Fibroblast of skin of back (primary cell): ENCODE measurements at places on chromosomes 7 and 10.

- DNase-seq: no peak
Observed at GRCh38 chr7:145156834-145157233, 321.0 kb upstream of the TPK1 start.

DNA sequence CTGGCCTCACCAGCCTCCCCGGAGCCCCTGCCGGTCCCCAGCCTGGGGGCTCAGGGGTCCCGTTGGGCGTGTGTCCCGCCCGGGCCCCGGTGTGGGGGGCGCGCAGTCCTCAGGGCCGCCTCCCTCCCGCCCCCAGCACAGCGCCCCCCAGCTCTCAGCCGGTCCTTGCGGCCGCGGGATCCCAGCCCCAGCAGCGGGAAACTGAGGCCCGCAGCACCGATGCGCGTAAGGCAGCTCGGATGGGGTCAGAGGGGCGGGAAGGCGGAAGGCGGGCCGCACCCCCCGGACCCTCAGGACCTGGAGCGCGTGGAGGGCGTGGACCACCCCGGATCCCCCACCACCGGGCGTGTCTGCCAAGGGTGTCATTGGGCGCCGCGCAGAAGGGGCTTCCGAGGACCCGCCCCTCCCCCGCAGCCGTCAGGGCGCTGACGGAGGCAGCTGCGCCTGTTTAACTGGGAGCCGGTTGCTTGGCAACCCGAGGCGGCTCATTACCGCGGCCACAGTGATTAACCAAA is 14.9 kb downstream of the UNCX start:
- no peak for DNase-seq

DNA sequence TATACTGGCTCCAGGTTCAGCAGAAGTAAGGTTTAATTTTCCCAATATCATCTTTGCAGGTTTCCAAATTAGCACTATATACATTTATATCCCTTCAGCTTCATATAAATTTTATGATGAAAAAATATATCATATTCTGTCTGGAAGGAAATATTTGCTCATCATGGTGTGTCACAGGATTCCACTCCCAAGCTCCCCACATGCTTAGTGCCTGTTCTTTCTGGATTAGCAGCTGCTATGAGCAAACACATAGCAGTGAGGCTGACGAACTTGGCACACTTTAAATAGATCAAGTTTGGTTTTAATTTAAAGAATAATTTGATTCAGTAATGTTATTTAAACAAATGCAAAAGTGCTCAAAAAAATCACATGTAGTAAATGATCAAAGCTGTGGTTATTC is 251.9 kb downstream of the AGMO start:
- peak; percentile 86 for DNase-seq

DNA sequence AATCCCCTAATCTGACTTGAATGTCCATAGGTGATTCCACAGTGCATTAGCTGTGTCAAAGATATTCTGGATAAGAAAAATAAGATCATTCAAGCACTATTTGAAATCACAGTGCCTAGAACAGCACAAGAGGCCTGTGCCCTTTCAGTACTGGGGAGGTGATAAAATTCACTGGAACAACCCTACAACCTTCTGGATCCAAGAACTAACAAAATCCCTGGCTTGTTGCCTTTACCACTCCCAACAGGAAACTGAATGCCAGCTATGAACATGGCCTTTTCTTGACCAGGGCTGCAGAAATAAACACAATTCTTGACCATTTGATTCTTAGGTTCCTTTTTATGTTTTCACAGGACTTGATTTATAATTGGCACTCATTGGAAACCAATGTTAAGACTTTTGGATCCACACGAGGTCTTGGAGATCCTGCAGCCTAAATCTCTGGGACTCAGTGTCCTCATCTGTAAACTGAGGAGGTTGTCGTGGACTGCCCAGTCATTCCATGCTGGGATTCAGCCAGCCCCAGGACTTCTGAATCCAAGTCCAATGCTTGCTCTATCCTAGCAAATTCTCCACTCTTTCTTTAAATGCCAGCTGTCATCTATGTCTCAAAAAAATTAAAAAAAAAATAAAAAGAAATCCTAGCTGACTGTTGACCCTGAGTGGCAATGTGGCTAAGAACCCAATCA is 624.7 kb downstream of the KCNMA1 start:
- no peak for DNase-seq

- no peak for DNase-seq
Observed at GRCh38 chr7:80185571-80185970, 50.9 kb downstream of the GNAI1 start.

DNA sequence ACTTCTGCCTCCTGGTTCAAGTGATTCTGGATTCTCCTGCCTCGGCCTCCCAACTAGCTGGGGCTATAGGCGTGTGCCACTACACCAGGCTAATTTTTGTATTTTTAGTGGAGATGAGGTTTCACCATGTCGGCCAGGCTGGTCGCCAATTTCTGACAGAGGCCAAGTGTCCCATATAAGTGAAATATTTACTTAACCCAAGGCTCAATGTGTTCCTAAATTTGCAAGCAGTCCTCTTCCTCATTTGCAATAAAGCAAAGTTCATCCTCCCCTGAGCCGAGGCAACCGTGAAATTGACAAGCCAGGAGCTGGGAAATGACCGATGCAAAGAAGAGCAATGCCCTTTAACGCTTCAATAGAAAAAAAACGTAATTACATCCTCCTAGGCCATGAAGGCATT is 347.7 kb downstream of the FRMD4A start:
- DNase-seq: no peak

DNA sequence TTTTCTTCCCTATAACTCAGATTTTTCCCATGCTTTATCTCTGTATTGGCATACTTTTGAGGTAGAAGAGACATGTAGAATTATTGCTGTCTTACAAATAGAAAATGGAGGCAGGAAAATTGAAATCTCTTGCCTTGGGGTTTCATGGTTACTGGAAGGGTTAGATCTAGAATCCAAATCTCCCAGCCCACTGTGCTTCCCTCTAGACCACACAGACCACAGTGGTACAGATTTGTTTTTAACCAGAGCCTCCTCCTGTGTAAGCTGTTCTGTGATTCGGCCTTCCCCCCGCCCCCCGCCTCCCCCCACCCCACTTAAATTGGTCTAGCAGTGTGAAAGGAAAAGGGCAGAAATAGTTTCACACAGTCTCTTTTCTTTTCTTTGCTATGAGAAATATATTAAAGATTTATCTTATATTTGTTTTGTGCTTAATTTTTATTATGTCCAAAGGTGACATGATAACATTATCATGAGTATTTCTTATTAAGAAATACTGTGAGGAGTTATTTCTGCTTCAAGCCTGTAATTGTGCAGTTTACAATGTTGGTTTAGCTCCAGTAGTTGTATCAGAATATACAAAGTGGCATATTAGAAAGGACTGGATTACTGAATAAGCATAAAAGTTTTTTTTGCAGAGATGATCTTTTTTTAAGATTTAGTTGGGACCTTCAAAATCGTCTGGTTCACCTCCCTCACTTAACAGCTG is 368.8 kb upstream of the BMPER start:
- DNase-seq: no peak

DNA sequence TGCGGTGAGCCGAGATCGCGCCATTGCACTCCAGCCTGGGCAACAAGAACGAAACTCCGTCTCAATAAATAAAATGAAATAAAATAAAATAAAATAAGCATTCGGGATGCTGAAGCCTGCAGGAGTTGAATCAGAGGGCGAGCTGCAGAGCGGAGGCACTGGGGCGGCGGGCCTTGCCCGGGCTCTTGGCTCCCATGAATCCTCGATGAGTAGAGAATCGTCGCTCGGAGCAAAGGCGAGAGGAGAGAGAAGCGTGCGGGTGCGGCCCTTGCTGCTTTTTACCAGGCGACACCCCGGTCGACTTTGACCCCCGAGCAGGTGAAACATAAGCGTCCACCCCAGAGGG is 168.3 kb downstream of the UBE2H start:
- DNase-seq: no peak

GRCh38 chr10:43419997-43420368 is 11.0 kb upstream of the HNRNPF start:
- no peak for DNase-seq

- DNase-seq: no peak
Observed at GRCh38 chr10:34104829-34105572, 710.1 kb downstream of the PARD3 start.

GRCh38 chr10:1206601-1207000 is 150.4 kb downstream of the WDR37 start:
- DNase-seq: no peak

DNA sequence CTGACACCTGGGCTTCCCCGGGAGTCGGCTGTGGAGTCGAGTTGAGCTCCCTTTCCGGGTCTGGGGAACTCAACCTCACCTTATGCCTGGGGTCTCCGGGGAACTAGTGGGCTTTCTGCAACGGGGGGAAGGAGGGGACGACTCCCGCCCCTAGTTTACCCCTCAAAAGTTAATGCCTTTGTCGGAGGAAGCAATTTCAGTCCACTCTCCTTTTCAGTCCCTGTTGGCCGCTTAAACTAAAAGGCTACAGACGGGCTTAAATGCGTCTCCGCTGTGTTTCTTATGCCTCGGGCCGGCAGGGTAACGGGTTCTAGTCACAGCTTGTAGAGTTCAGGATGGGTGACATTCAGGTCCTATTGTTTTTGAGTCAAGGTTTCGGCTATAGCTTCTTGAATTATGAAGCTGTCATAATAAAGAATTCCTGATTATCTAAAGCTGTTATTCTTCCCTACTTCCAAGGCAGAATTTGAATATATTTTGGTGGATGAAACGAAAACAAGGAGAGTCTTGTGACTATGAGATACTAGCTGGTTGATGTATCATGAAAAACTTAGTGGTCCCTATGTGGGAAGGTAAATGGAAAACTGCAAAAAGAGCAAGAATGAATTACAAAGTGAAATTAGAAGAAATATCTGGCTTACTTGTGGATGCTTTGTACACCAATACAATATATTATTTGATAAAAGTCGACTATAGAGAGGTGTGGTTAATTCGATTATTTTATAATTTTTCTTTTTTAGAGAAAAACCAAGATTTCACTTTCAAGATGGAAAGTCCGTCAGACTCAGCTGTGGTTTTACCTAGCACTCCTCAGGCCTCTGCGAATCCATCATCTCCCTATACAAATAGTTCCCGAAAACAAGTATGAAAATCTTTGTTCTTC is 495 bp downstream of the SFR1 start:
- no peak for DNase-seq

- DNase-seq: peak; percentile 59
Observed at GRCh38 chr7:36670585-36671431, 53.5 kb downstream of the AOAH start.

DNA sequence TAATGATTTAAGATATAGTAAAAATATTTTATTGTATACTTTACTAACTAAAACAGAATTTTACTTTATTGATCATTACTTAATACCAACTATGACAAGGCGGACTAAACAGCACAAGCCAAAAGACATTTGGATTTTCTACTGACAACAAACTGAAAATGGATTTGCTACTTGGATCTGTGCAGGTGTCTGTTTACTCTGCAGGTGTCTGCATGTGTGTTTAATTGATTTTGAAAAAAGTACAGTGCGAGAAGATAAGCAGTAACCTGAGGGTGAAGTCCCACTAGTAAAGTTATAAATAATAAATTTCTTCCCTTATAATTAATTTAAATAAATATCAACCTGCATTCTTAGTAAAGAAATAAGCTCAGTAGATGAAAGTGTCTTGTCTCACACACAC is 696.8 kb upstream of the MBL2 start:
- no peak for DNase-seq

GRCh38 chr7:28002638-28003037 is 178.0 kb downstream of the JAZF1 start:
- peak; percentile 28 for DNase-seq

DNA sequence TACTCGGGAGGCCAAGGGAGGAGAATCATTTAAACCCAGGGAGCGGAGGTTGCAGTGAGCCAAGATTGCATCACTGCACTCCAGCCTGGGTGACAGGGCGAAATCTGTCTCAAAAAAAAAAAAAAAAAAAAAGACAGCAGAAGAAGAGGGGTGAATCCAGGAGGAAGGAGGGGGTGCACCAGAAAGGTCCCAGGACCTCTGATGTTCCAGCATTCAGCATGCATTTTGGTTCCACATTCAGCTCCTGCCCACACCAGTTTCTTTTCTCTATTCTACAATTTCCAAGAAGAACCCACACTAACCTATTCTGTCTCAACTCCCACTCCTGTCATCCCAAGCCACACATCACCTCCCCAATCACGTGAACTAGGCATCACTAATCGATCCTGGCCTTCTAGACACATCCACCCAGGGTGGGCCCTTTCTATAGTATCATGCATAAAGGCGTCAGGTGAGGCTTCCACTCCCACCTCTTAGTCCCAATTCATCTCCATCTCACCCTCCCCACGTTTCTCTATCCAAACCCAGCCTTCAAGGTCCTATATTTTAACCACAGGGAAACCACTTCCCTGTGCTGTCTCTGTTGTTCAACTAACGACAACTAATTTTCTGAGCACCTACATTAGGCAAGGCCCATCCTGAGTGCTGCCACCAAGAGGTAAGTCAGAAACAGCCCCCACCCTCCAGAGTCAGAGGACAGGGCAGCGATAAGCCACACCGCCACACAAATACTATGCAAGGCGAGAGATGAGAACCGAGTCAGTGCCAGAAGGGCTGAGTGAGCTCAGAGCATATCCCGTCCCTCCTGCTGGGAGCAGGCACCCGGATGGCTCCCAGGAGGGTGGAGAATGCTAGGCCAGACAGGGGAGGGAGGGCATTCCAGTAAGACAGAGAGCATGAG is 2.2 kb downstream of the ANXA11 start:
- DNase-seq: peak; percentile 97

- DNase-seq: no peak
Observed at GRCh38 chr7:1555813-1556543, at the start of gene TMEM184A. Gene TMEM184A (minus strand): TSS chr7:1556205. CDS start chr7:1555484, 721 bp downstream.

DNA sequence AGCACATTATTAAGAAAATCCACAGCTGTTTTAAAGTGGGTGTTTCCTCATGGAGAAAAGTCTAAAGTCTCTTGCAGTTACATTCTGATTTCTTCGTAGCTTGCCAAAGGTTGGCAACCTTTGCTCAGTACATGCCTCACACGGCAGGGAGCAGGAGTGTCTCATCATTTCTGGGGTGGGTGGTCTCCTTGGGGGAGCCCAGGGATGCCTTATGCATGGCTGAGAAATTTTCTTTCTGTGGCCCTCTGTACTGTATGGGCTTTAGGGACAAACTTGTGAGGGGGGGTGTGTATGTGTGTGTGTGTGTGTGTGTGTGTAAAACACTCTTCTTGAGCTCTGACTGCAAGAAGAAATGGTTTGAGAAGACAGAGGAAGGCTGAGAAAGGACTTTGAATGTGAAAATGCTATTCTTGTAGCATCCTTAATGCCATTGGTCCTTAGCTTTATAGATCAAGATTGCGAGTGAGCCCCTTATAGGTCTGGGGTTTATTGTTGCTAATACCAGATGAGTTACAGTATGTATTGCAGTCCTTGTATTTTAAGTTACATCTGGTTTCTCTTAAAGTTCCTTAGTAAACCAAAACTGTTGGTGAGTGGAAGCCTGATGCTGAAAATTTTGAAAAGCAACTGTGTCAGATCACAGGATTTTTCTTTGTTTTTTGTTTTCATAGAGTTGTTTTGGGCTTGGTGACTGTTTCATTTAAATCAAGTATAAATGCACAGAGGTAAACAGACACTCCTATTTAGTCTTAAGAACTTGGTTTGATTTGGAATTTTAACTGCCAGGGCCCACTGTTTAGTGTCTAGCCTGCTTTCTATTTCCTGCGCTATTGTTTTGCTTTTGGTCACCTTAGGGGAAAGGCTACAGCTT is 242.0 kb downstream of the BICC1 start:
- no peak for DNase-seq
